Aorta (tissue), 5 donors: ENCODE measurements at places on chromosomes 12 and 14.
A peak's percentile ranks its signal among the peaks of the same experiment; 100 is the strongest.

DNA sequence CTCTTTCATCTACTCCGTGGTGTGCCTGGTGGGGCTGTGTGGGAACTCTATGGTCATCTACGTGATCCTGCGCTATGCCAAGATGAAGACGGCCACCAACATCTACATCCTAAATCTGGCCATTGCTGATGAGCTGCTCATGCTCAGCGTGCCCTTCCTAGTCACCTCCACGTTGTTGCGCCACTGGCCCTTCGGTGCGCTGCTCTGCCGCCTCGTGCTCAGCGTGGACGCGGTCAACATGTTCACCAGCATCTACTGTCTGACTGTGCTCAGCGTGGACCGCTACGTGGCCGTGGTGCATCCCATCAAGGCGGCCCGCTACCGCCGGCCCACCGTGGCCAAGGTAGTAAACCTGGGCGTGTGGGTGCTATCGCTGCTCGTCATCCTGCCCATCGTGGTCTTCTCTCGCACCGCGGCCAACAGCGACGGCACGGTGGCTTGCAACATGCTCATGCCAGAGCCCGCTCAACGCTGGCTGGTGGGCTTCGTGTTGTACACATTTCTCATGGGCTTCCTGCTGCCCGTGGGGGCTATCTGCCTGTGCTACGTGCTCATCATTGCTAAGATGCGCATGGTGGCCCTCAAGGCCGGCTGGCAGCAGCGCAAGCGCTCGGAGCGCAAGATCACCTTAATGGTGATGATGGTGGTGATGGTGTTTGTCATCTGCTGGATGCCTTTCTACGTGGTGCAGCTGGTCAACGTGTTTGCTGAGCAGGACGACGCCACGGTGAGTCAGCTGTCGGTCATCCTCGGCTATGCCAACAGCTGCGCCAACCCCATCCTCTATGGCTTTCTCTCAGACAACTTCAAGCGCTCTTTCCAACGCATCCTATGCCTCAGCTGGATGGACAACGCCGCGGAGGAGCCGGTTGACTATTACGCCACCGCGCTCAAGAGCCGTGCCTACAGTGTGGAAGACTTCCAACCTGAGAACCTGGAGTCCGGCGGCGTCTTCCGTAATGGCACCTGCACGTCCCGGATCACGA, 2.2 kb downstream of the SSTR1 start:
- no peaks in the 10 kb centered on the region for H3K27me3 ChIP-seq
- no peak overlapping the region for H3K27ac ChIP-seq
- H3K36me3 ChIP-seq, result no peaks in the 10 kb centered on the region
- H3K4me1 ChIP-seq, result no peaks in the 10 kb centered on the region
- peak overlapping the region; percentile 57 for H3K4me3 ChIP-seq
- DNase-seq, result no peak

GRCh38 chr12:61348871-61349270, 911.3 kb upstream of the USP15 start:
- no peaks in the 10 kb centered on the region for H3K27me3 ChIP-seq
- H3K4me3 ChIP-seq, result no peak overlapping the region
- no peaks in the 10 kb centered on the region for H3K4me1 ChIP-seq
- no peaks in the 10 kb centered on the region for H3K36me3 ChIP-seq

GRCh38 chr14:52693036-52693435, 2.3 kb downstream of the ERO1A start:
- no peak overlapping the region for H3K4me3 ChIP-seq
- no peaks in the 10 kb centered on the region for H3K4me1 ChIP-seq
- no peaks in the 10 kb centered on the region for H3K36me3 ChIP-seq

DNA sequence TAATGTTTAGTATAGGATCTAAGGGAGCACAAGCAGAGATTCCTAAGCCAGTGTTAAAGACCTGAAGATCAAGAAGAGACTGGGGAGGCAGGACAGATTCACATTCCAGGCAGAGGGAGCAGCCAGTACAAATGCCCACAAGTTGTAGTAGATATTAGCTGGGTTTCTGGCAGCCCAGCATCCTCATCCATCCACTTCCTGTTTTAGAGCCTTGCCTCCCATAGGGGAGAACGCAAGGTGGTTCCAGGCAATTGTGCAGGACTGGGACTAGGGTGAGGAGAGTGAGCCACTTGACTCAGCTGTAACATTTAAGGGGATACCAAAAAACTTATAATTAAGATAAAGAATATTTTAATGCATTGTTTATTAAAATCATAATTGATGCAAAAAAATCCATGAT, 71.3 kb upstream of the PSMA6 start:
- H3K4me3 ChIP-seq, result no peak overlapping the region
- H3K27me3 ChIP-seq, result no peaks in the 10 kb centered on the region

DNA sequence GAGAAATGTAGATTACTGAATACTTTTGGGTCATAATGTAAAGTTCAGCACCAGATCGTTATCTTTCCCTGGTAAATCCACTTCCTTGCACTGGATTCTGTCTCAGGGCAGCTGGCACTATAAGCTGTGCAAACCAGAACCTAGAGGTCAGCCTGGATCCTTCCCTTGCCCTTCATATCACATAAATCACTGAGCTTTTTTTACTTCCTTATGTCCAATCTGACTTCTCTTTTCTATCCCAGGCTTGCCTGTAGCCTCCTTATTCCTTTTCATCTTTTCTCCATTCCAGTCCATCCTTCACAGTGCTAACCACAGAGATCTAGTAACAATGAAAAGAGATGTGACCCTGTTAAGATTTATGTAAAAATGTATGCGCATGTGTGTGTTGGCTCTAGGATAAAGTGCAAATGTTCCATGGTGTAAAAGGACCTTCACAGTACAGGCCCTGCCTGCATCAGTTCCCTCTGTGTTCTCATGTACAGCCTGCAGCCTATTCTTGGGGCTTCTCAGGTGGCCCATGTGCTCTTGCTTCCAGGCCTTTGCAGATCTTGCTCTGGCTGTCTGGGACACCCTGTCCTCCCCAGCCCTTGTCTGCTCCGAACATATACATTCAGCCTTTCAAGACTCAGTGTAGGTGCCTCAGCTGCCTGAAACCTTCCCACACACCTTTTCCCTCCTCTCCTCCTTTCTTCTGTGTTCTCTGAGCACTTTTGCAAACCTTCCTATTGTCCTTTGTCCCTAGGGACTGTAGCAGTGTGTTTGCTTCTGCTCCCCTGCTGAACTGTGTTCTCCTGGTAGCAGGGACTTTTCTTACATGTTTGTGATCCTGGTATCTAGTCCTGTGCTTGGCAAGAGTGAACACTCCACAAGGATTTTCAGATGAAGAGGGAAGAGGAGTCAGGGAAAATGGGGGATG, 30.0 kb downstream of the PELI2 start:
- no peak overlapping the region for H3K4me3 ChIP-seq
- H3K36me3 ChIP-seq, result no peaks in the 10 kb centered on the region

GRCh38 chr12:76863005-76863670, 15.7 kb downstream of the CSRP2 start:
- no peak for DNase-seq
- no peaks in the 10 kb centered on the region for H3K4me1 ChIP-seq
- peaks cover 5% of the 10 kb centered on the region for H3K36me3 ChIP-seq
- no peak overlapping the region for H3K27ac ChIP-seq
- H3K27me3 ChIP-seq, result no peaks in the 10 kb centered on the region

- H3K4me3 ChIP-seq, result no peak overlapping the region
- H3K27me3 ChIP-seq, result no peaks in the 10 kb centered on the region
- no peaks in the 10 kb centered on the region for H3K4me1 ChIP-seq
- H3K27ac ChIP-seq, result no peak overlapping the region
- peak; percentile 9 for DNase-seq
- H3K36me3 ChIP-seq, result no peaks in the 10 kb centered on the region
These were observed 23.0 kb downstream of the MMAB start for GRCh38 chr12:109550281-109550680.

DNA sequence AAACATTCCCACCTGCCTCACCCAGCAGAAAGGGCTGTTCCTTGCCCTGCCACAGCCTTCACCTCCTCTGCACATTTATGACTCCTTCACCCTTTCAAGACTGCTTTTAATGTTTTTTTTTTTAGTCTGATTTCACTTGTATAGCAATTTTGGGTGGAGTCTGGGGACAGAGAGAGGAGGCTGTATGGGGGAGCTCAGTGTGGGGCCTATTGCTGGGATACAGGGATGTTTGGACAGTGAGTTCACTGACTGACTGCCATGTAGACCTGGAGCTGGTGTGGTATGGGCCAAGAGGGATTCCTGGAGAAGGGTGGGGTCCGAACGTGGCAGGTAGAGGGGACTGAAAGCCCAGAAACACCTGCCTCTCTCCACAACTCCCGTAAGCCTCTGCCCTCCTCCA, 1.9 kb upstream of the KRT85 start:
- DNase-seq, result no peak
- no peaks in the 10 kb centered on the region for H3K4me1 ChIP-seq
- H3K4me3 ChIP-seq, result no peak overlapping the region
- no peaks in the 10 kb centered on the region for H3K36me3 ChIP-seq
- H3K27ac ChIP-seq, result no peak overlapping the region

GRCh38 chr14:82905762-82906161, 1372.1 kb upstream of the SEL1L start:
- H3K4me1 ChIP-seq, result no peaks in the 10 kb centered on the region
- H3K4me3 ChIP-seq, result no peak overlapping the region
- DNase-seq, result no peak
- H3K27ac ChIP-seq, result no peak overlapping the region

DNA sequence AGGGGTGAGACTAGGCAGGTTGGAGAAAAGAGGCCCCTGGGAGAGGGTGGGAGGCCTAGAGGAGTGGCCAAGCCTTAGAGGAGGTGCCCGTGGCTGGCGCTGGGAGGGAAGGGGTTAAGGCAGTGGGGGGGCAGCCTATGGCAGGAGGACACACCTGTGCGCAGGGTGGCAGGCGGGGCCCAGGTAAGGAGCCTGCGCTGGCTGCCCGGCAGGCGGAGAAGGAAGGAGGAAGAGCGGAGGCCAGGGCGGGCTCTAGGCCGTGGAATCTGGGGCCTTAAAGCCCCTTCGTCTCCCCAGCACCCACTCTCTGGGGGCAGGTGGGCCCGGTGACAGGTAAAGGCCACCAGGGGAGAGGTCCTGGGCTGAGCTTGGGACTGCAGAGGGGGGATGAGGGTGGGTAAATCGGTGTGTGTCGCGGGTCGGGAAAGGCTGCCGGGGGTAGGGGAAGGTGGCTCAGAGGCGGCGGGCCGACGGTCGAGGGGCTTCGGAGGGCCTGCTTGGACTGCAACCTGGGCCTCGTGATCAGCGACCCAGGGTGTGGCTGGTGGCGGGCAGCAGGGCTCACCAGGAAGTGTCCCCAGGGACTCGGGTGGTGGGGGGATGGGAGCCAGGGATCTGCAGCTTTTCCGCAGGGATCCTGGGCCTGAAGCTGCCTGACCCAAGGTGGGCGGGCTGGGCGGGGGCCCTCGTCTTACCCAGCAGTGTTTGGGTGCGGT, 7.3 kb downstream of the PHB2 start:
- H3K4me1 ChIP-seq, result no peaks in the 10 kb centered on the region
- peak; percentile 75 for DNase-seq
- no peak overlapping the region for H3K4me3 ChIP-seq
- H3K27me3 ChIP-seq, result no peaks in the 10 kb centered on the region

GRCh38 chr12:31023271-31023724, 50.4 kb upstream of the DDX11 start:
- no peaks in the 10 kb centered on the region for H3K4me1 ChIP-seq
- no peak overlapping the region for H3K4me3 ChIP-seq
- no peak for DNase-seq
- no peaks in the 10 kb centered on the region for H3K36me3 ChIP-seq
- H3K27ac ChIP-seq, result no peak overlapping the region
